Activated CD4-positive, alpha-beta T cell treated with anti-CD3 and anti-CD28 coated beads, Interleukin-2, amount 10 ng/mL, durations not matched to agents 7 days and 5 days (primary cell): ENCODE measurements at places on chromosomes 12 and 14.

GRCh38 chr14:66649498-66649897, 141.6 kb downstream of the GPHN start:
- no peak for DNase-seq
- H3K36me3 ChIP-seq: no peaks in the 10 kb centered on the region
- no peaks in the 10 kb centered on the region for H3K27me3 ChIP-seq

DNA sequence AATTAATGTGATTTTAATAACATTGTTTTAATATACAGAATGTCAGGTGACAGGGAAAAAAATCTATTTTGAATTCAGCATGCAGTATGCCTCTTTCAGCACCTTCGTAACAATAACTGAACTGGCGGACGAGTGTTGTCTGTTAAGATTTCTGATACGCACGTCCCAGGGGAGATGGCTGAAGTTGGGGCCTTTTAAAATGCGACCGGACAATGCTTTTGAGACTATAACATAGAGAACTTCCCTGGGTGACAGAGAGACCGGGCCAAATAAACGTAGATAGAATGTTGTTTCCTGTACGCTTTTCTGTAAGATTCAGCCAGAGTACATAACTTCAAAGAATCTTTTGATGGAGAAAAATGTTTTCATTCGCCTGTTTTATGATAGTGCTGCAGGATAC, 239.7 kb downstream of the EGLN3 start:
- H3K27me3 ChIP-seq: no peaks in the 10 kb centered on the region
- DNase-seq: no peak
- H3K36me3 ChIP-seq: no peaks in the 10 kb centered on the region
- no peaks in the 10 kb centered on the region for H3K4me1 ChIP-seq

DNA sequence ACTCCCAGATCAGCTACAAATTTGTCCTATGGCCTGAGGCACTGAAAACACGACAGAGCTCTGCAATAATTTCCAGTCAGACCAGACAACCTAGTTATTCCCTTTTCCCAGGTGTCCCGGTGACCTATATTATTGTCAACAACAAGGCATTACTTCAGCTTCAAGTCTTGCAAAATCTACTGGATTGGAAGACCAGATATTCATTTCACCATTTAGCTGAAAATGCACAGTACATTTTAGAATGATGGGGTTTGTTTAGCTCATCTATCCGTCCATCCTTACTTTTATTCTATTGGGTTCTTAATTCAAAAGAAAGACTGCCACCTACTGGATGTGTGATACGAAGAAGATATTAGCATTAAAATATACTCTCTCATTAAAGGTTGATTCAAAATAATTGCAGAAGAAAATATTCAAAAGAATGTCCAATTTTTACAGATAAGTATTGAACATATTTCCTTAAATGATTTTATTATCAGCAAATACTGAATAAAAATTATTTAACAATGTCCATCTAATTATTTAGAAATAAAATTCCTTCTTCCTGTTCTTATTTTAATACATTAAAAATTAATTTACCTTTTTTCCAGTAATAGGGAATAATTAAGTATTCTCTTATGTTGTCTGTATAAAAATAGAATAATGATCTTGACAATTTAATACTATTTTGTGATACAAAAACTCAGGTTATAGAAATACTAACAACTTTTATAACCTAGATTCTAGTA, 244.9 kb upstream of the LRIG3 start:
- H3K4me1 ChIP-seq: no peaks in the 10 kb centered on the region
- H3K4me3 ChIP-seq: no peak overlapping the region
- no peak for DNase-seq
- no peak overlapping the region for H3K27ac ChIP-seq

DNA sequence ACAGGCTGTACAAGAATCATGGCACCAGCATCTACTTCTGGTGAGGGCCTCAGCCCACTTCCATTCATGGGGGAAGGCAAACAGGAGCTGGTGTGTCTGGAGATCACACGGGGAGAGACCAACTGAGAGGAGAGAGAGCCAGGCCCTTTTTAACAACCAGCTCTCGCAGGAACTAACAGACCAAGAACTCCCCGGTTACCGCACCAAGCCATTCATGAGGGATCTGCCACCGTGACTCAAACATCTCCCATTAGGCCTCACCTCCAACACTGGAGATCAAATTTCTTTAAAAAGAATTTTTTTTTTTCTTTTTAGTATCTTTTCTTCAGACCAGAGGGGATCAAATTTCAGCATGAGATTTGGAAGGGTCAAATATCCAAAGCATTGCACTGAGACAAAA, 16.7 kb upstream of the AQP2 start:
- H3K36me3 ChIP-seq: no peaks in the 10 kb centered on the region
- no peaks in the 10 kb centered on the region for H3K4me1 ChIP-seq
- no peak overlapping the region for H3K4me3 ChIP-seq
- DNase-seq: no peak
- H3K27ac ChIP-seq: no peak overlapping the region
- peaks cover 4% of the 10 kb centered on the region for H3K27me3 ChIP-seq
